Thyroid gland (tissue), 4 donors: ENCODE measurements at places on chromosomes 4 and X.

DNA sequence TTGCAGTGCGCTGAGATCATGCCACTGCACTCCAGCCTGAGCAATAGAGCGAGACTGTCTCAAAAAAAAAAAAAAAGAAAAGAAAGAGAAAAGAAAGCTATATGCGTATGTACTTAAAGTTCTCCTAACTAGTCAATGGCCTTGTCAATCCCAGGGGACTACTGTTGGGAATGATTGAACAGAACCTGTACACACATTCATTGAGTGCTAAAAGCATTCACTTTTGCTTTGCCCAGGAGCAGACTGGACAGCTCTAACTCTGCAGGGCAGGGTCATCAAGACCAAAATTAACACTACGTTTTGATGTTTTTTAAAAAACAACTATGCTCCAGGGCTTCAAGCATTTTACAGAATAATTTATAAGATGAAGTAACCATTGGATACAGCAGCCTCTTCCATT, 106.2 kb downstream of the FNIP2 start:
- DNase-seq, result no peak
- H3K4me3 ChIP-seq, result no peak overlapping the region
- H3K4me1 ChIP-seq, result no peaks in the 10 kb centered on the region
- no peaks in the 10 kb centered on the region for H3K27me3 ChIP-seq

- no peaks in the 10 kb centered on the region for H3K36me3 ChIP-seq
- no peak overlapping the region for H3K27ac ChIP-seq
- peaks cover 7% of the 10 kb centered on the region for H3K4me1 ChIP-seq
- H3K27me3 ChIP-seq, result no peaks in the 10 kb centered on the region
- no peak overlapping the region for H3K4me3 ChIP-seq
- DNase-seq, result no peak
Observed at GRCh38 chr4:155809835-155810234, 51.0 kb downstream of the GUCY1B1 start.

GRCh38 chr4:15771216-15772058, 6.7 kb upstream of the CD38 start:
- H3K4me3 ChIP-seq, result no peak overlapping the region
- H3K36me3 ChIP-seq, result no peaks in the 10 kb centered on the region

DNA sequence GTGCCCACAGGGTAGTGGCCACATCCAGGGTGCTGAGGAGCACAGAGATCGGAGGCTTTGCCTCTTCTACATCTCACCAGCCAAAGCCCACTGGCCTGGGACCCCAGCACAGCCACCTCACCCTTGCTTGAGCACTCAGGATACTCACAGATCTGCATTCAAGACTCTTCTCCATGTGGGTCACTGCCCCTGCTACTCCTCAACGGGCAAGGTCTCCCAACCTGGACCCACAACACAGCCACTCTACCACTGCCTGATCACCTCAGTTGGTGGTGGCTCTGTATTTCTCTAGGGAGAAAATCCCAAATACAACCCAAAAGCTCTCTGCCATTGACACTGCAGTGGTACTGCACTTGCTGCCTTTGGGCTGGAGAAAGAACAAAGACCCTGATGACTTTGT, 190.3 kb upstream of the KLHL4 start:
- H3K27me3 ChIP-seq, result no peaks in the 10 kb centered on the region
- no peak overlapping the region for H3K4me3 ChIP-seq
- H3K36me3 ChIP-seq, result no peaks in the 10 kb centered on the region
- DNase-seq, result no peak
- no peaks in the 10 kb centered on the region for H3K4me1 ChIP-seq

DNA sequence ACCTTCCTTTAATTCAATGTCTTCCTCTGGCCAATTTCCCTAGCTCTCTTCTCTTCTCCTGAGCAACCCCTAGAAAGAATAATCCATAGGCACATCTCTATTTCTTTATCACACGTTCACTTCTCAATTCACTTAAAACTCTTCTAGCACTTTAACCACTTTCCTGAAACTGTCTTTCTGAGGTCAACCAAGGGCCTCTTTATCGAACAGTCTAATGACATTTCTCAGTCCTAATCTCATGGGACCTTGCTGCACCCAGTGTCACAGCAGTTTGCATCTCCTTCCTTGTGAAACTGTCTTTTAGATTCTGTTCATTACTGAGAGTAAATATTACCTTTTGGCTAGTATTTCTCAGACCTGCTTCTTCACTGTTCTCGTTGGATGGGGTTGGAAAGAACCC, 285.3 kb upstream of the RASGEF1B start:
- H3K4me1 ChIP-seq, result no peaks in the 10 kb centered on the region
- H3K36me3 ChIP-seq, result no peaks in the 10 kb centered on the region
- no peaks in the 10 kb centered on the region for H3K27me3 ChIP-seq
- DNase-seq, result no peak
- no peak overlapping the region for H3K27ac ChIP-seq
- H3K4me3 ChIP-seq, result no peak overlapping the region

DNA sequence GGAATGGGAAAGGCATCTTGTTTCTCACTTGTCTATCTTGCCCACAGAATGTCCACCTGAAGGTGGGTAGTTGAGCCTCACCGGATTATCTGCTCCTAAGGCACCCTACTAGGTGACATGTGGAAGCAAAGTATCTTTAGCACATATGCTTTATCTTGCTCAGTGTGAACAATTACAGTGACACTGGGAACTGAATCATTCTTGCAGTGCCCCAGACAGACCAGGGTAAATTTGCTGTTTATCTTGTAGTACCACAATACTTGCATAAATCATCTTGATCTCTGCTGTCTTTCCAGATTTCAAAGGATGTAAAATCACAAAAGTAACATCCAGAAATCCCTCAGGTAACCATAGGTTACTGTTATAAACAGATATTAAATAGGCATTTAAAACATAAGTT, 930.0 kb upstream of the INTU start:
- peaks cover 8% of the 10 kb centered on the region for H3K4me1 ChIP-seq
- no peak for DNase-seq
- H3K27ac ChIP-seq, result no peak overlapping the region

DNA sequence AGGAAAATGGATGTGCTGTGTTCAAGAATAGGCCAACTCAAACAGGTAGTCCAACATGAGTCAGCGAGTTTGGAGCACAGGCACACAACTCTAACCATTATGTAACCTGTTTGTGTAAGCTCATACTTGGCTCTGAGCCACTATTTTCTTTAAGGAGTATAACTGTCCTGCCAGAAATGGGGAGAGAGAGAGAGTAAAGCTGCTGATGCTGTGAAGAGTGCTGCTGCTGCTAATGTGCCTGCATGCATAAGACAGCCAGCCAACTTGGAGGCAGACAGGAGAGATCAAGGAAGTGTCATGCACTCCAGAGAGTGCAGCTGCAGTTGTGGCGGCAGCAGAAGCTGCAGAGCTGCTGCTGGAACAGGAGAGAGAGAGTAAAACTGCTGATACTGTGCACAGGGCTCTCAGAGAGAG, 11.7 kb upstream of the STATH start:
- no peaks in the 10 kb centered on the region for H3K36me3 ChIP-seq
- H3K4me3 ChIP-seq, result no peak overlapping the region
- no peak overlapping the region for H3K27ac ChIP-seq
- no peaks in the 10 kb centered on the region for H3K27me3 ChIP-seq
- H3K4me1 ChIP-seq, result peaks cover 4% of the 10 kb centered on the region
- DNase-seq, result peak; percentile 75

DNA sequence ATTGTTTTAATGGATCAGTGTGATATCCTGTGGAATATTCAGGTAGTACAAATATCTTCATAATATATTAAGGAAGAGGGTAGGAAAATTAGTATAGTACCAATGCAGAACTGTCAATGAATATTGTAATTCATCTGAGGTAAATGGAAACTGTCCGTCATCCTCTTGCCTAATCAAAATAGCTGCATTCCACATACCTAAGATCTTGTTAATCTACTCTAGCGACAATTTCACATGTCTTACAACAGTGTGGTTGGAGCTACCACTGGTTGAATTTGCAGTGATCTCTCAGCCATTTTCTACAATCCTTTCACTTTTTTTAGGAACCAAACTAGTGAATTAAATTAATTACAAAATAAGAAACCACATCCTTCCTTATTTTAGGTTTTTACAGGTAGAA, 117.5 kb downstream of the PCDH18 start:
- no peak overlapping the region for H3K4me3 ChIP-seq
- H3K36me3 ChIP-seq, result no peaks in the 10 kb centered on the region
- H3K27ac ChIP-seq, result no peak overlapping the region
- no peaks in the 10 kb centered on the region for H3K4me1 ChIP-seq
- H3K27me3 ChIP-seq, result no peaks in the 10 kb centered on the region
- DNase-seq, result no peak

DNA sequence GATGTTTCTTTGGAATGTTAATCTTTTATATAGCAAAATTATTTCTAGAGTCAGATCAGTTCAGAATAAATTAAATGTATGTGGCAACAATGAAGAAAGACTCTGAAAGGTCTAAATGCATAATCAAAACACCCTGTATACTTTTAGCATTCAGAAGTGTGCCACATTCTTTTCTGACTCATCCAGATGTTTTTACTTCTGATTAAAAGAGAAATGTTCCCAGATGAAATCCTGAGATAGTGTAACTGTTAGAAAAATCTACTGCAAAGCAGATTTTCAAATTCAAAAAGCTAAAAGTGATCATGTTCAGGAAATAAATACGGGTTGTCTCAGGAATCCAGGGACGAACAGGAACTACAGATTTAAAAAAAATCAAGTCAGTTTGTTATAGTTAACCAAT, 241.4 kb downstream of the GRIA3 start:
- no peaks in the 10 kb centered on the region for H3K36me3 ChIP-seq
- H3K4me1 ChIP-seq, result no peaks in the 10 kb centered on the region

GRCh38 chr4:86338989-86339388, 20.9 kb downstream of the MAPK10 start:
- H3K27me3 ChIP-seq, result no peaks in the 10 kb centered on the region
- no peak overlapping the region for H3K4me3 ChIP-seq
- H3K4me1 ChIP-seq, result peaks cover 4% of the 10 kb centered on the region
- DNase-seq, result no peak
- no peak overlapping the region for H3K27ac ChIP-seq
- no peaks in the 10 kb centered on the region for H3K36me3 ChIP-seq

- no peaks in the 10 kb centered on the region for H3K36me3 ChIP-seq
- no peaks in the 10 kb centered on the region for H3K4me1 ChIP-seq
- H3K27ac ChIP-seq, result no peak overlapping the region
- DNase-seq, result no peak
- H3K4me3 ChIP-seq, result no peak overlapping the region
- no peaks in the 10 kb centered on the region for H3K27me3 ChIP-seq
Observed at GRCh38 chr4:48815483-48815882, 15.4 kb upstream of the OCIAD1 start.

DNA sequence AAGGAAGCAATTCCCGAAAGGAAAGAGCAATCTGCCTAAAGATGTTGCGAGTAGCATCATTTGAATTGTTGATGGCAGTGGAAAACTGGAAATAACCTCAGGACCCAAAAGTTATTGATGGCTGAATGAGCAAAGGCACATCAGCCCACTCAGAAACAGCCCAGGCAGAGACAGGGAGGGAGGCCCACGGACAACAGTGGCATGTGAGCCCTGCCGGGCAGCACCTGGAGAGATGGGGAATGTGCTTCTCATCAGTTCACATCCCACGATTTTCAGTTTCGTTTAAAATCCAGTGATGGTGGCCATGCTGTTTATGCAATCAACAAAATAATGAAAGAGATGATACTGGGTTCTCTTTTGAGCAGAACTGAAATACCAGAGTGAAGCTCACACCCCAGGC, 80.0 kb downstream of the JAKMIP1 start:
- no peaks in the 10 kb centered on the region for H3K4me1 ChIP-seq
- no peak overlapping the region for H3K27ac ChIP-seq
- H3K36me3 ChIP-seq, result no peaks in the 10 kb centered on the region

GRCh38 chr4:79495447-79495846, 87.4 kb upstream of the GK2 start:
- no peaks in the 10 kb centered on the region for H3K4me1 ChIP-seq
- H3K36me3 ChIP-seq, result no peaks in the 10 kb centered on the region
- no peaks in the 10 kb centered on the region for H3K27me3 ChIP-seq
- H3K4me3 ChIP-seq, result no peak overlapping the region

GRCh38 chr4:98828801-98829200, 100.1 kb downstream of the EIF4E start:
- no peaks in the 10 kb centered on the region for H3K27me3 ChIP-seq
- no peak overlapping the region for H3K27ac ChIP-seq
- no peak for DNase-seq
- H3K4me1 ChIP-seq, result no peaks in the 10 kb centered on the region
- H3K4me3 ChIP-seq, result no peak overlapping the region
- H3K36me3 ChIP-seq, result no peaks in the 10 kb centered on the region

DNA sequence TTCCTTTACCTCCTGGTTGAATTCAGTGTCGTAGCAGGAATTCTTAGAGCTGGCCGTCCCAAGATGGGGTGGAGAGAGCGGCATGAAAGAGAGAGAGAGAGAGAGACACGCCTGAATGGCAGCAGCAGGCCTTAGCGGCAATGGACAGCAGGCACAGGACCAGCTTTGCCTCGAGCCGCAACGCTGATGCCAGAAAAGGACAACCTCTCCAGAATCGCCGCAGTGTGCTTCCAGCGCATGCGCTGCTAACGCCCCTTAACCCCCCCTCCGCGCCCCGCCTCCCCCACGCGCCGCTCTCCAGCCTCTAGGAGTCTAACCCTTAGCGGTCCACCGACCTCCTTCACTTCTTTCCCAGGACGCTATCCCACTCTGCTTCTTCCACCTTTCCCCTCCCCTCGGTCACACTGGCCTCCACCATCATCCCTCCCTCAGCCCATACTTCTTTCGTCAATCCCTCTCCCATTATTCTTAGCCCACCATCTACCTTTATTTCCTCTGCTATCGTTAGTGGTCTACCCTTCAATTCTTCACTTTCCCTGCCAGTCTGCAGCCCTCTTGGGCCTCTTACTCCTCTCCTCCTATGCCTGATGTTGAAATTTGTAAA, 10.5 kb upstream of the ZCCHC13 start:
- H3K4me1 ChIP-seq, result no peaks in the 10 kb centered on the region
- peak; percentile 80 for DNase-seq
- H3K4me3 ChIP-seq, result no peak overlapping the region
- H3K27me3 ChIP-seq, result no peaks in the 10 kb centered on the region

DNA sequence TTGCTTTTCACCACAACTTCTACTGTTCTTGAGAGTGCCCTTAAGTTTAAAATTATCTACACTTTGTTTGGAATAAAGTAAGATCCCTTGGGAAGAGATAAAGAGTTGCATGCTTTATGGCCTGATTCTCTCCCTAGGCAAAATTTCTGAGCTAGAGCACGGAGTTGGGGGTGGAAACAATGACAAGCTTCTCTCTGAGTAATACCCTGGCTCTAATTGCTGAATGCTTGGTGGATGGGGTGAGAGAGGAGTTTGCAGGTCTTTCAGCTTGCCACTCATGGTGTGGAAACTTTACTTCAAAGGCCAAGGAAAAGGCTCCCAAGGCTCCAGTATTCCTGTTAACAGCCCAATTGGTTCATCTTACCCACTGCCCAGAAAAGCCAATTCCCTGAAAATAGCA, 26.1 kb upstream of the PRDM8 start:
- no peaks in the 10 kb centered on the region for H3K36me3 ChIP-seq
- H3K4me1 ChIP-seq, result no peaks in the 10 kb centered on the region
- no peak for DNase-seq
- no peak overlapping the region for H3K27ac ChIP-seq
- no peak overlapping the region for H3K4me3 ChIP-seq
- no peaks in the 10 kb centered on the region for H3K27me3 ChIP-seq

DNA sequence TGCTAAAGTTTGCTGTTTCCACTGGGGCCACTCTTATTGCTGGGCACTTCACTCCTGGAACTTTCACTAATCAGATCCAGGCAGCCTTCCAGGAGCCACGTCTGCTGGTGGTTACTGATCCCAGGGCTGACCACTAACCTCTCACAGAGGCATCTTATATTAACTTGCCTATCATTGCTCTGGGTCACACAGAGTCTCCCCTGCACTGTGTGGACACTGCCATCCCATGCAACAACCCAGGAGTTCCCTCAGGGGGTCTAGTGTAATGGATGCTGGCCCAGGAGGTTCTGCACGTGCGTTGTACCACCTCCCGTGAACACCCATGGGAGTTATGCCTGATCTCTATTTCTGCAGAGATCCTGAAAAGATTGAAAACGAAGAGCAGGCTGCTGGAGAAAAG, 41.8 kb upstream of the IQSEC2 start:
- peaks cover 8% of the 10 kb centered on the region for H3K4me1 ChIP-seq
- H3K36me3 ChIP-seq, result no peaks in the 10 kb centered on the region
- DNase-seq, result no peak
- H3K27ac ChIP-seq, result no peak overlapping the region
